Hepatocyte (in vitro differentiated cells): ENCODE measurements at places on chromosomes 12 and 14. TPM values are rescaled to one million over a fixed set of nuclear protein-coding genes. Genes with fewer than 3 reads are reported as not detected.

- H3K4me1 ChIP-seq: no peaks in the 10 kb centered on the region
- no peak overlapping the region for H3K4me3 ChIP-seq
These were observed 23.8 kb downstream of the GRIN2B start for GRCh38 chr12:13957576-13957975.

The CERS5 gene
- total RNA-seq: 38.8 and 43.3 TPM in 2 replicates

The NFE2 gene
- 0.44 TPM in 1 of 2 replicates, not detected in the other for total RNA-seq

DNA sequence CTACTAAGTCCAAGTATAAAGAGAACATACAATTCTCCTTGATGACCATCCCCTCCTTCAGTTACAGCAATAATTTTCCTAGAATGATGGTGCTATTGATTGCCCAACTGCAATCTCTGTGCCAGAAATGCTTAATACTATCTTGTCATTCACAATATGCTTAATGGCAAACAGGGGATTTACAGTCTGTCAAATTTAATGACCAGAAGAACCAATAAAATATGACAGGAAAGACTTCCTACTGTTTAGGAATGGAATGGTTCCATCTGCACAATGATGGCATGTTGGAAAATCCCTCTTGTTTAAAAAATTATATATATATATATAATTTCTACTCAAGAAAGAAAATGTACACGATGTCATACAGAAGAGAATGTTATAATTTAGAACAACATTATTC is 623.2 kb downstream of the CCER1 start:
- H3K27ac ChIP-seq: no peak overlapping the region
- H3K4me1 ChIP-seq: no peaks in the 10 kb centered on the region
- no peaks in the 10 kb centered on the region for H3K36me3 ChIP-seq
- no peaks in the 10 kb centered on the region for H3K27me3 ChIP-seq
- no peak for DNase-seq

The CRIP2 gene
- total RNA-seq: 8.3 and 11.3 TPM in 2 replicates

DNA sequence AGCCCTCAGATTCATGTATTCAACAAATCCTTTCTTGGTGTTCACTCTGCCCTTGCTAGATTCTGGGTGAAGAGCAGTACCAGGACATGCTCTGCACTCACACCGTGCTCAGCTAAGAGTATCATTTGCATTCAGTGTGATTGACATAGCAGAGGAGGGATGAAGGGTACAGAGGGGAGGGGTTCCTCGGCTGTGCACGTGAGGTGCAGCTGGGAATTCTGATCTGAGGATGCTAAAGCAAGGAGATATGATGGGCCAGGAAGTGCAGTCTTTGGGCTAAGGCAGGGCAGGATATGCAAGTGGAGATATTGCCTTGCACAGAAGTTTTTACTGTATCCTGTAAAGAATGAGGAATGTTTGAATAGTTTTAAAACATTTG is 108.6 kb downstream of the FGD4 start:
- no peak overlapping the region for H3K27ac ChIP-seq
- DNase-seq: no peak
- no peaks in the 10 kb centered on the region for H3K36me3 ChIP-seq
- peaks cover 22% of the 10 kb centered on the region for H3K4me1 ChIP-seq
- no peaks in the 10 kb centered on the region for H3K27me3 ChIP-seq

- H3K4me1 ChIP-seq: no peaks in the 10 kb centered on the region
- H3K27ac ChIP-seq: no peak overlapping the region
- DNase-seq: no peak
- H3K36me3 ChIP-seq: no peaks in the 10 kb centered on the region
- no peak overlapping the region for H3K4me3 ChIP-seq
These were observed 122.5 kb upstream of the BCAT1 start for GRCh38 chr12:25071366-25071765.

The OR4K13 gene
- not detected in 2 replicates for total RNA-seq

GRCh38 chr14:64704743-64705380 is 638 bp downstream of the PLEKHG3 start:
- peak overlapping the region; percentile 97 for H3K27ac ChIP-seq
- H3K36me3 ChIP-seq: no peaks in the 10 kb centered on the region
- DNase-seq: peak; percentile 52
- no peaks in the 10 kb centered on the region for H3K27me3 ChIP-seq
- H3K4me3 ChIP-seq: peak overlapping the region; percentile 85

The TSPAN19 gene
- not detected in 2 replicates for total RNA-seq

GRCh38 chr12:31203261-31203660 is 122.7 kb downstream of the SINHCAF start:
- H3K27me3 ChIP-seq: peaks cover 10% of the 10 kb centered on the region
- H3K4me1 ChIP-seq: no peaks in the 10 kb centered on the region
- H3K36me3 ChIP-seq: no peaks in the 10 kb centered on the region

The KHNYN gene
- 67.1 and 90.5 TPM in 2 replicates for total RNA-seq

DNA sequence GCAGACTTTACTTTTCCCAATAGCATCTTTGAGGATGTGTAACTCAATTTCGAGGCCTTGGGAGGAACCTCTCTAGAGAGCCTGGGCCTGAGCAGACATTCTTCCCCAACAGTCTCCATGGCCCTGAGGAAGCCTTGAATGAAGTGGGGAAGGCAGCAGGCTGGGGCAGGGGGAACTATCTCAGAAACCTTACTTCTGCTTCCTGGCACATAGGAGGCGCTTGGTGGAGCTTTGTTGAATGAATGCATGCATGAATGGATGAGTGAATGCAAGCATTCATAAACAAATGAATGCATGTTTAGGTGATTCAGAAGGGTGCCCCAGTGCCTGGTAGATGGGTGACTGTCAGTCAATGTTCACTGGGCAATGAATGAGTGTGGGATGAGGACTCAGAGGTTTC is 58.3 kb downstream of the GALNT16 start:
- no peak overlapping the region for H3K4me3 ChIP-seq
- H3K27ac ChIP-seq: no peak overlapping the region
- no peaks in the 10 kb centered on the region for H3K4me1 ChIP-seq
- H3K27me3 ChIP-seq: no peaks in the 10 kb centered on the region

DNA sequence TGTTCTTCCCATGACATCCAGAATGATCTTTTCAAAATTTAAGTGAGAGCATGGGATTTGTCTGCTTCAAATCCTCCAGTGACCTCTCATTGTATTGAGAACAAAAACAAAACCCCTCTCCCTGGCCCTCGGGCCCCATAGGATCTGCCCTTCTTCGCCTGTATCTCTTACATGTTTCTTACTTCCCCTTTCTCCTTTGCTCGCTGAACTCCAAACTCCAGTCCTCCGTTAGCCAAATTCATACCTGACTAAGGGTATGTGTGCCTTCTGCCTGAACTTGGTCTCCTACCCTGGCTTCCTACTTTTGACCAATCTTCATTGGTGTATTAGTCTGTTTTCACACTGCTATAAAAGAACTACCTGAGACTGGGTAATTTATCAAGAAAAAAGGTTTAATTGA is 13.2 kb upstream of the TSPAN11 start:
- H3K27me3 ChIP-seq: no peaks in the 10 kb centered on the region
- no peak overlapping the region for H3K27ac ChIP-seq
- no peak for DNase-seq
- H3K4me1 ChIP-seq: peaks cover 10% of the 10 kb centered on the region
- H3K4me3 ChIP-seq: no peak overlapping the region

- no peaks in the 10 kb centered on the region for H3K36me3 ChIP-seq
- peak overlapping the region; percentile 67 for H3K27ac ChIP-seq
- H3K27me3 ChIP-seq: no peaks in the 10 kb centered on the region
- no peaks in the 10 kb centered on the region for H3K4me1 ChIP-seq
- peak; percentile 30 for DNase-seq
These were observed 46.5 kb upstream of the TSPAN11 start for GRCh38 chr12:30880061-30880460.

The IL26 gene
- not detected in 2 replicates for total RNA-seq

- H3K27ac ChIP-seq: no peak overlapping the region
- H3K27me3 ChIP-seq: no peaks in the 10 kb centered on the region
- H3K4me1 ChIP-seq: peaks cover 3% of the 10 kb centered on the region
- no peak overlapping the region for H3K4me3 ChIP-seq
- H3K36me3 ChIP-seq: no peaks in the 10 kb centered on the region
These were observed 50.7 kb upstream of the MAP1LC3B2 start for GRCh38 chr12:116508145-116509121.

The GNG2 gene
- total RNA-seq: 9.0 and 13.7 TPM in 2 replicates

The SYNDIG1L gene
- not detected in 2 replicates for total RNA-seq

The LRP1-AS gene
- not detected in 2 replicates for total RNA-seq

- no peaks in the 10 kb centered on the region for H3K36me3 ChIP-seq
- H3K27me3 ChIP-seq: peaks cover 18% of the 10 kb centered on the region
- no peak overlapping the region for H3K27ac ChIP-seq
- DNase-seq: no peak
- peaks cover under 1% of the 10 kb centered on the region for H3K4me1 ChIP-seq
- no peak overlapping the region for H3K4me3 ChIP-seq
These were observed 6.0 kb downstream of the EML5 start for GRCh38 chr14:88786715-88787114.

DNA sequence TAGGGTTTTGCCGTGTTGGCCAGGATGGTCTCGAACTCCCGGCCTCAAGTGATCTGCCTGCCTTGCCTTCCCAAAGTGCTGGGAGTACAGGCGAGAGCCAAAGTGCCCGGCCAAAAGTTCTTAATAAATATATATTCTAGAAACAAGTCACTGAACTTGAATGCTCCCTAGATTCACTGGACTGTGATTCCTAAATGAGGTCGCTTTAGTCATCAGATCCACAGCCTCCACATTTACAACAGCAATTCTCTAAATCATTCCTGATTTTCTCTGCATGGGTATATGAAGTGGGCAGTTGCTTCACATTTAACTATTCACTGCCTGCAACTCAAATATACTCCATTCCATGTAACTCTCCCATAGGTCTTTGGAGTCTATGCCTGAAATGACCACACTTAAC is 813.0 kb downstream of the GALC start:
- no peaks in the 10 kb centered on the region for H3K36me3 ChIP-seq
- H3K4me1 ChIP-seq: no peaks in the 10 kb centered on the region
- H3K27me3 ChIP-seq: no peaks in the 10 kb centered on the region
- H3K4me3 ChIP-seq: no peak overlapping the region
- DNase-seq: no peak
